ENCODE measurements at places on chromosomes 13 and 19.

DNA sequence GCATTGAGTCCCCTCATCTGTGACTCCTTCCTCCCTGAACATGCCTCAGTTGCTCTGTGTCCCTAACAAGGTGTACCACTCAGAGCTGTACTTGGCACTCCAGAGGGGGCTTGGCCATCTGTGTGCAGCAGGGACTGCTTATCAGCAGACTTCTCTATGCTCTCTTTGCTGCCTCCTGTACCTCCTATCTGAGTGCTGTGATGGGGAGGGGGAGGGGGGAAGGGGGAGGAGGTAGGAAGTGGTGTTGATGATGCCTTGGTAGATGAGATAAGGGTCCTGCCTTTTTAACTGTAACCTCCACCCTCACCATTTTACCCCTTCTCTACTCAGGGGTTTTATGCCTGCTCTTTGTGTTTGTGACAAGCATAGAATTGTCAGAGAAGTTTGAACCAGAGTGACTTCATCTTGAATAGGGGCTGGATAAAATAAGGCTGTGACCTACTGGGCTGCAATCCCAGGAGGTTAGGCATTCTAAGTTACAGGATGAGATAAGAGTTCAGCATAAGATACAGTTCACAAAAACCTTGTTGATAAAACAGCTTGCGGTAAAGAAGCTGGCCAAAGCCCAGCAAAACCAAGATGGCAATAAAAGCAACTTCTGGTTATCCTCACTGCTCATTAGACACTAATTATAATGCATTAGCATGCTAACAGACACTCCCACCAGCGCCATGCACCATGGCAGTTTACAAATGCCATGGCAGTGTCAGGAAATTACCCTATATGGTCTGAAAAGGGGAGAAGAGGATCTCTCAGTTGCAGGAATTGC is 13.2 kb downstream of the PCDH8 start:
- no peak for DNase-seq

DNA sequence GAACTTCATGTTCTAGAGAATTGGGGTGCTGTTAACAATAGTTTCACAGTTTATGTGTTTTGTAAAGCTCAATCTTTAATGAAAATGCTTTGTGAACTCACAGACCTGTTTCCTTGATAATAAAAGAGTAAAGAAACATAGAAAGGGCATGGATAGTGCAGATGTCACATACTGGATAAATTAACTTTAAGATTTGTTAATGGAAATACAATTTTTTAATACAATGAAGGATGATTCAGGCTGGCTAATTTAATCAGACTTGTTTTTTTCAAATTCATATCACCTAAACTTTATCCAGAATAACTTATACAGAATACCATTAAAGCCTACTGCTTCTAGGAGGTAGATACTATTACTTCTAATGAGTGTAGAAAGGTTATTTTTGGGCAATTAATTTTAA is 1033.5 kb upstream of the SLC10A2 start:
- DNase-seq: no peak

GRCh38 chr13:31431722-31432137 is 232.0 kb downstream of the B3GLCT start:
- DNase-seq: peak; percentile 13

DNA sequence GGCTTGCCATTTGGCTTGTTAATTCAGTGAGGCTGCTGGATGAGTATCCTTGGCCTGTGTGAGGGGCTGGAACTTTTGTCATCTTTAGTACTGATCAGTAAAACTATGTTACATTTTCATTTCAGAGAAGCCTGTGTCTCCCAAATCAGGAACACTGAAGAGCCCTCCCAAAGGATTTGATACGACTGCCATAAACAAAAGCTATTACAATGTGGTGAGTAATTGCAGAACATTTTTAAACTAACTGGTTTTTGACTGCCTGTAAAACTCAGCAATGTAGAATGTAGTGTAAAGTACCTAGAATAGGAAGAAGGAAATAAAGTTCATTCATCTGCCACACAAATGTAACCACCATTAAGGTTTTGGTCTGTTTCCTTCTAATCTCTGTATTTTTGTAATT is 87.4 kb upstream of the TEX29 start:
- no peak for DNase-seq

DNA sequence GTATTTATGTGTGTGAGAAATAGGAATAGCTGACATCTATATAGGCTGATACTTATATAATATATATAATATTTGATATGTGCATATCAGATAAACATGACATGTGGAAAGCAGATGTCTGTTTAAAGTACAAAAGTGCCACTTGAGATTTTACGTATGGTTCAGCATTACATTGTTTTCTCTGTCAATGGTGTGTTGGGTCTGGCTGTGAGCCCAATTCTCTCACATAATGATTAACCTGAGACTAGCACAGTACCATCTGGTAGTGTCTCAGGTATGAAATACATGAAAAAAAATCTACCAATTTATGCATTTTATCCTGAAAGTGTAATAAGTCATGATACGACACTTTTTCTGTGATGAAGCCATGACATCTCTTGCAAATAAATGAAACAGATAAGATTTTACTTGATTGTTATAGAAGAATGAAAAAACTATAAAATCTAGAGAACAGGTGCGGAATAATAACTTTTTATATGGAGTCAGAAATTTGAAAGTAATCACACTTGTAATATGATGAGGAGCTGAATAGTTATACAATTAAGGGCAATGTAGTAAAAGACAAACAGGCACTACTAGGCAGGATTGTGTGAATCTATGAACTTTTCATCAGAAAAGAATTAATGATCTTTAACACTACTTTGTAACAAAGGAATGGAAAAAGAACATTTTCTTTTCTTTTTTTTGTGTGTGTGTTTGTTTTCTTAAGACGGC is 1405.0 kb downstream of the OLFM4 start:
- no peak for DNase-seq

DNA sequence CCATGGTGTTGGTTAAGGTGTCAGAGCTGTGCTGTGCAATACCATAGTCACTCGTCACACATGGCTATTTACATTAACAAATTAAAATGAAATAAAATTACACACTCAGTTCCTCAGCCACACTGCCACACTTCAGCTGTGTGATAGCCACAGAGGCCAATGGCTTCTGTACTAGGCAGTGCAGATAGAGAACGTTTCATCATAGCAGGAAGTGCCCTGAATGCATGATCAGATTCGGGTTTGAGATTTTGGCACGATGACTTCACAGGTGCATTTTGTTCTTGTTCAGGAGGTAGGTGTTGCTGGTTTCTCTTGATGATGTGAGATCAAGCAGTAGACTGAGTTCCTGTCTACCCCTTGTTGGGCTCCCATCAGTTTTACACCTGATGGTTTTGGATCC is 6.5 kb downstream of the ARMC6 start:
- no peak for DNase-seq

GRCh38 chr13:51339952-51340732 is 651 bp downstream of the SERPINE3 start:
- no peak for DNase-seq

- DNase-seq: no peak
These were observed 29.8 kb downstream of the PPP2R1A start for GRCh38 chr19:52219611-52220010.

DNA sequence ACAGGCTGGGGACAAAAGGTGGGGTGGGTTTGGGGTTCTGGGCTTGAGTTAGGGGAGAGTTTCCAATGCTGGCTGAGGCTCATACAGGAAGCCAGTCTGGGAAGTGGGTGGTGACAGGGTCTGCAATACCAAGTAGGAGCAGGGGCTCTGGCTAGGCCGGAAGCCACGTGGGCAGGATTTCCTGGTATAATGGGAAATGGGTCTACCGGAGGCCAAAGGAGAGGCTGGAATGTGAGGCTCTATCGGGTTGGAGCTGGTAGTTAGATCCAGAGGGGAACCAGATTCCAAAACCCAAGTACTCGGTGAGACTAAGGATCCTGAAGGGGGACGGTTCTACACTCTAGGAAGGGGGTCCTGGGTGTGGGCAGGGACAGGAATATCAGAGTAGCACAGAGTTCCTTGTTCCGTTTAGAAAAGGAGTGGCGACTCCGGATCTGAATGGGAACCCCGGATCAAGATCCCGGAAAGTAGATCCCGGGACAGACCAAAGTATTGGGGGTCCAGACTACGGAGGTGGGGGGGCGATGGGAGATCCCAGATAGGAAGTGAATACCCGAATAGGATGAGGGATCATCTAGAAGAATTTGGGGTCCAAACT is 802 bp downstream of the CDC37 start:
- no peak for DNase-seq

DNA sequence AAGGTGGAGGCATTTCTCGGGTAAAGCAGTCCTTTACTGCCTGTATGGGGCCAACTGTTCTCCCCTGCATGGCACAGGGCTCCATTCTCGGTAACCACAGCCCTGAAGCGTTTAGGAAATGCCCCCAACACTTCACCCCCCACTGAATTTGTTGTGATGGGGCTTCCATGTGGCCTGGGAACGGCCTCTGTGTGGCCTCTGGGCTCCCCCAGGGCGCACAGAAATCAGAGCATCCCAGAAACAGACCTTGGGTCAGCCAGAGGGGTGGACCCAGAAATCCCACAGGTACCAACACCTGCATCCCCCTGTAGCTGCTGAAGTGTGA is 153.7 kb upstream of the VSTM2B start:
- DNase-seq: no peak

DNA sequence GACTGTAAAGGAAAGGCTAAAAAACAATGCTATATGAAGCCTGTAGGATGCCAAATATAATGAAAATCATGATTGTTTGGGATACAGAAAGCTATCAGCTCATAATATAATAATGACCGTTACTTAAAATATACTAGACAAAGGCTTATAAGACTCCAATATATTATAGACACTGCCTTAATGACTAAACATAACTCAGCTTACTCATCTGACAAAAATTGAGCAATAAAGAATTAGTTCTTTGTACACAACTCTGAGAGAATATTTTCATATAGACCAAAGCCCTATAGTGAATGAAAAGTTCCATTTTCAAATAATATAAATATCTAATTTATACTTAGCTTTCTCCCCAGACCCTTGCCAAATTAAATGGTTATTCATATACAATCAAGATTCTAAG is 283.3 kb downstream of the DIAPH3 start:
- DNase-seq: no peak

DNA sequence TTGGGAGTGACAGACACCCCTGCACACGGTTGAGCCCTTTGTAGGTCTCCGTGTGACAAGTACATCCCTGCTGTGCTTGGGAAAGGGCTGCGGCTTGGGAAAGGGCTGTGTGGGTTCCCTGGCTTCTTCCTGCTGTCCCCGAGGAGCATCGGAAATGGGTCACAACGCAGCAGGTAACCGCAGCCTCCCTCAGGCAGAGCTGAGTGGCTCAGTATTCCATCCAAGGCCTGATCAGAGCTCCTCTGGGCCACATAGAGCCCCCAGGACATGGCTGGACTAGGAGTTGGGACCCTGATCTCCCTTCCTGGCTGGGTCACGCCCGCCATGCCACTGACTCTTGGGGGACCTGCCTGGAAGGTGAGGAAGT is 16.3 kb downstream of the TECR start:
- DNase-seq: no peak

GRCh38 chr13:25166306-25166705 is 5.8 kb downstream of the AMER2 start:
- DNase-seq: no peak

DNA sequence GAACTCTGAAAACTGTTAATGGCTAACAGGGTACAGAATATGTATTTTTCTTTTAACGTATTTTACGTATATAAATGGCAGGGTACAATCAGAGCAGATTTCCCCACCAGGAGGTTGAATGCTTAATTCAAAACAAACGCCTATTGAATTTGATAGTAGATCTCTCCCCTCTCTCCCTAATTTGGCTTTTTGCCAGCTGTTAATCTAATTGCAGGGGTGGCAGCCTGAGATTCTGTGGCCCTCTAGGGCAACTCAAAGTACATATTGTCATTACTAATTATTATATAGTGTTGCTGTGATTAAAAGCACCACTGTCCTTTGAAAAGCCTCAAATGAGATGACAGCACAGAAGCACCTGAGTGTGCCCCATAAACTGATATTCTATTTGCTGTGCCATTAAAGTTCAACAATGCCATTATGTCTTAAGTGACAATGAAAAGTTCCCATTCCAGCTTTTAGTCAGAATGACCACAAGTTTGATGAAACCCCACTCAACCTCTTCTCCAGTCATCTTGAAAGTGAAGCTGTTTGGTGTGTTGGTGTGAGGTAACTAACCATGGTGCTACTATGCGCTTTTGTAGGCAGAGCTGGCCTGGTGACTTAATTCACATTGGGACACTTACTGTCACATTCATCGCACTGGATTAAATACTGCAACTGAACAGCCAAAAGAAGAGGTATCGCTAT is 351.4 kb downstream of the KCNRG start:
- DNase-seq: no peak

GRCh38 chr13:90448466-90449037 is 898.9 kb upstream of the MIR17HG start:
- no peak for DNase-seq

DNA sequence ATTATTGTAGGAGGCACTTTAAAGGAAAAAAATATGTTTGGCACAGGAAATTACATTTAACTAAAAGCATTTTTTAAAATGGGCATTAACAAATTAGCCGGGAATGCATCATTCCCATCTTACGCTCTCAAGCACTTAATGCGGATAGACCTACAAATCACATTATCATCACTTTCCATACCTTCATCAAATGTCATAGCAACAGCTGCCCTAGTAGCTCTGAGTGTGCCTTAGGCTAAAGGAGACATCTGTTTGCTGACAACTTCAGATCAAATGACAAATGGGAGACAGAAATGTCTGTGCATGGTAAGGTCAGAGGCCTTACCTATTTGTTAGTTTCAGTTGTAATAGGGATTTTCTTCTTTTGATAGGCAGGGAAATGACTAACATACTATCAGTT is 773.2 kb upstream of the SLC10A2 start:
- no peak for DNase-seq

GRCh38 chr19:42226886-42227285 is 6.8 kb downstream of the ZNF526 start:
- no peak for DNase-seq

GRCh38 chr19:11115042-11115441 is 25.8 kb downstream of the LDLR start:
- no peak for DNase-seq

DNA sequence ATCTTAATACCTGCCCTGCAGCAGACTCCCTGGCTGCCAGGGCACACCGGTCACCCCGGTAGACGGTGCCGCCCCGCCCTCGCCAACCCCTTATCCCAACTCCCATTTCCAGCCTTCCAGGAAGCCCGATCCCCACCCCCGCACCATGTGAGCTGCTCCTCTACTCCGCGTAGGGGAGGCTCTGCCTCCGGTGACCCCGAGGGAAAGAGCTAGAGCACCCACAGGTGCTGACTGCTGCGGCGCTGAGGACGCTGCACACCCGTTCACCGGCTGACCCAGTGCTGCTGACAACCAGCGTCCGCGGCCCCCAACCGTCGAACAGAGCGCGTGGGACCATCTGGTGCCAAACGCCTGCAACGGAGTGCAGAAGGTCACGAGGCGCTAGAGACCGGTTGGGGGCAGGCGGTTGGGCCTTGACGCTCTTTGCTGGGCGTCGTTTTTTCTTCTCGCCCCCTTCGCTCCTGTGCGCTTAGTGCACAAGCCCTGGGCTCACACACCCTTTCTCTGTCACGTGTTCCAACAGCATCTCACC is 59.6 kb upstream of the ZNF599 start:
- no peak for DNase-seq

DNA sequence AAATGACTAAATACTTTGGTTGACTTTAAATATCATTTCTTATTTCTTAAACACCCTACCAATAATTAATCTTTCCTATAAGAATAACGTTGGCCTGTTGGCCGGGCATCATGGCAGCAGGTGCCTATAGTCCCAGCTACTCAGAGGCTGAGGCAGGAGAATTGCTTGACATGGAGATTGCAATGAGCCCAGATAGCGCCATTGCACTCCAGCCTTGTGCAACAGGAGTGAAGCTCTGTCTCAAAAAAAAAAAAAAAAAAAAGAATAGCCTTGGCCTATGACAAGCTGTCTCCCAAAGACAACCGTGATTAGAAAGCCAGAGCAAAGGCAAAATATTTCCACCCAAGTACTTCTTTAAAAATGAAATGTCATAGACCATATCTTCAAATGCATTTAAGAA is 24.5 kb upstream of the KCTD4 start:
- DNase-seq: no peak

All from occipital lobe (tissue), 3 donors.